ENCODE measurements at places on chromosomes 16 and 17.

DNA sequence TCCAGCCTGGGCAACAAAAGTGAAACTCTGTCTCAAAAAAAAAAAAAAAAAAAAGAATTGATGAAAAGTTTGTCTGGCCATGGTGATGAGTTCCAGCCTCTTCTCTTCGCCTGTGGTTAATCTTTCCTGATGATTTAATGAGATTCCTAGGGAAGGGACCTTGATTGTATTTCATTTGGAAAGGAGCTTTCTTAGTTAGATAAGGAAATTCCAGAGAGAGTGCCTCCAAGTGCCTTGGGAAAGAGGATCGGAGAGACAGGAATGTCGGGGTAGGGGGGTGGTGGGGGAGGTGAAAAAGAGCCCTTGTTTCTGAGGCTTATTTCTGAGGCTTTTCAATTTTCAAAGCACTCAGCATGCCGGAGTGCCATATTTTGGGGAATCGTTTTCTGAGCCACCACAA is 93.2 kb upstream of the SIAH1 start:
- DNase-seq, result no peak

DNA sequence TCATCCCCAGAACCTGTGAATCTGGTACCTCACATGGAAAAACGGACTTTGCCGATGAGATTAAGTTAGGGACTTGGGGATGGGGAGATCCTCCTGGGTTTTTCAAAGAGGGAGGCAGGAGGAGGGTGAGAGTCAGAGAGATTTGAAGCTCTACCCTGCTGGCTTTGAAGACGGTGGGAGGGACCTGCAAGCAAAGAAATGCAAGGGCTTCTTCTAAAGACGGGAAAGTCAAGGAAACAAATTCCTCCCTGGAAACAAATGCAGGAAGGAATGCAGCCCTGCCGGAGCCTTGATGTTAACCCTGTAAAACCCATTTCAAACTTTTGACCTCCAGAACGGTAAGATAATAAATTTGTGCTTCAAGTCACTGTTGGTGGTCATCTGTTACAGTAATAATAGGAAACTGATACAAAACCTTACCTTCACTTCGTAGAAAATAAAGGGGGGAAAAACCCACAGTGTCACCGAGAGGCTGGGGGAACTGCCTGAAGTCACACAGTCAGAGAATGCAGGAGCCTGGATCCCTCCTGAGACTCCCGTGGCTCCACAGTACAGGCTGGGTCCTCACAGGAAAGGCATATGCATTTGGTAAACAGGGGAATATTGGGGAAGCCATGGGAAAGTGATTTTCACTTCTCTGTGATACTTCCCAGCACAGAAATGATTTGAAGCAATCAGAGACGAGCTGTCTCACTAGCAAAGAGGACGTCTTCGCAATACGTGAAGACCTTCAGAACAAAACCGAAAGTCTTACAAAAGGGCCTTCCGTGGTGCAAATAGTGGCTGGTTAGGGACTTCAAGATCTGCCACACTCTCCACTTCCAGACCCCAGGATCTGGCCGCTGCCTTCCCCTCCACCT is 58.9 kb upstream of the CLEC3A start:
- DNase-seq, result no peak

DNA sequence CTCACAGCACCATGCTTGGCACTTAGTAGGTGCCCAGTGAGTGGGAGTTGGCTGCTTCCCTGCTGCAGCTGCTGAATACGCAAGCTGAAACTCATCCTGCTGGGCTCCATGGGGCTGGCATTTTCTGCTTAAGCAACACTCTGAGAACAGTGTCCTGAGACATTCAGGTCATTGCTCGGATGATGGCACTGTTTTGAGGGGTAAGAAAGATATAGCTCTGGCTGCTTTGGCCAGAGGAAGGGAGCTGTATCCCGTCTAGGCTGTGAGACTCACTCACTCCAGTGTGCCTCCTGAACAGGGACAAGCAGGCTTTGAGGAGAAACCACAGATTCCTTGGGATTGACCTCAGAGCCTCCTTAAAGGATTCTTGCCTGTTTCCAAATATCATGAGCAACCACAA is 120.5 kb downstream of the CLEC16A start:
- no peak for DNase-seq

DNA sequence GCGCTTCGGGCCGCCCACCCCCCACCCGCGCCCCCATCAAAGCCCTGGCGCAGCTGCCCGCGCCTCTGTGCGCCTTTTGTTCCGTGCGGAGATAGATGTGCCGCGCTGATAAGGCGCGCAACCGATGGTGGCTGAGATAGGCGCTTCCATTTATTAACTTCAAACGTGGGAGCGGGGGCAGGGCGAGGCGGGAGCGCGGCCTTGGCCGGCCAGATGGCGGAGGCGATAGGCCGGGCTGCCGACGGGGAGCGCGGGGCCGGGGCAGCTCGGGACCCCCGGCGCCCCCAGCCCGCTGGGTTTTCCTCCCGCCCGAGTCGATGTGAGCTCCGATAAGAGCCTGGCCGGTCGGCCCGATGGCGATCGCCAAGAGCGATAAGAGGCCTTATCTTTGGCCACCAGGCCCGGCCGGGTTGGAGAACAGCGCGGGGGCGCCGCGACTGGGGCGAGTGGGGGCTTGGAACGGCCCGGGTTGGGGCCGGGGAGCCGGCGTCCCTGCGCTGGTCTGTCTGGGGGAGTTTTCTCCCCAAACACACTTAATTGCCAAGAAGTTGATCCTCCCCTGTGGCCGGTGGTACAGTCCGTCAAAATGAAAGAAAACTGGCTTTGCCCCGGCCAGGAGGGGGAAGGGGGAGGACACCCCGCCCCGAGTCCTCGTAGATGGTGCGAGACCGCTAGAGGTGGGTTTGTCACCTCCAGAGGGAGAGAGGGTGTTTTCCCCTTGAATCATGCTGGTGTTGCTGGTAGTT is 2.7 kb downstream of the ZFPM1 start:
- peak; percentile 51 for DNase-seq

DNA sequence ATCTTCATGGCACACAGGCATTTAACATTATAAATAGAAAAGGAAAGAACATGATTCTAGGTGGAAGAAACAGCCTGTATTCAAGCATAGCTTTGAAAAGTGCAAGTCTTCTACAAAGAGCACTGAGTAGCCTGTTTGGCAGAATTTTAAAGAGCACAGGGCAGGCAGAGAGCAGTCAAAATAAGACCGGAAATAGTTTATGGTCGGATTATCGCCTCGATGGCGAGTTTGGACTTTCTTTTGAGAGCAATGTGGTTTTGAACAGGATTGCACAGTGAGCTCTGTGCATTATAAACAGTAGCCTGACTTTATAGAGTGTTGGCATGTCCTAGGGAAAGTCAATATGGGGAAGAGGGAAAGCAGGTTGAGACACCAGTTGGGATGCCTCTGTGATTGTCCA is 6.2 kb upstream of the TMEM100 start:
- DNase-seq, result no peak

DNA sequence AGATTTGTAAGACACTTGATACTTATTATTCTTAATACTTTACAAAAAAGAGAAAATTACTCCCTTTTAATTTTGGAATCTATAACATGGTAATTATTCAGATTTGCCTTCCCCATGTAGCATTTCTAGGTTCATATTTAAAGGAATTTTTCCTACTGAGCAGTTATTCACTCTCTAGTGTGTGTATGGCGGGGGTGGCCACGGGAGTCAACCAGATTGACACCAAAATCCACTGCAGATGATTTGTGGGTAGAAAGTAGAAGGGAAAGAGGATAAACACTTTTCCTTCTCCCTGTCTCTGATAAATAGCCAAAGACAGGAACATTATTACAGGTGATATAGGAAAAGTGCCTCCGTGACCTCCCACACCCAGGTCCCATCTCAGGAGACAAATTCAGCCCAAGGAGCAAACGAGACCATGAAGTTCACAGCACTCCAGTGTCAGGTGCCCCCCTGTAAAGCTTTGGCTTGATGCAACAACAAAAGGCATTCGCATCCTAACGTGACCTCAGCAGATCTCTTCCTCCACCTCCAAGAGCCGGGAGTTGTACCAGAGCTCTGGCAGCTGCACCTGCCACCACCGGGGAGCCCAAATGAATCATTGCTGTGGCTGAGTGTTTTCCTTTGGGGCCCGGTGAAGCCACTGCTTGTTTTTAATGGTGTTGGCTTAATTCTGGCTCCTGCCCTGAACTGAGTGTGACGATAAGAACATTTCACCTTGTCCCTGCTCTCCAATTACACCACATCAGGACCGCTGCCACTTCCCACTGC is 92.7 kb upstream of the NOL11 start:
- DNase-seq, result no peak

- no peak for DNase-seq
These were observed 85.9 kb upstream of the GSE1 start for GRCh38 chr16:85527042-85527766.
